ENCODE measurements at places on chromosomes 1 and 21.

DNA sequence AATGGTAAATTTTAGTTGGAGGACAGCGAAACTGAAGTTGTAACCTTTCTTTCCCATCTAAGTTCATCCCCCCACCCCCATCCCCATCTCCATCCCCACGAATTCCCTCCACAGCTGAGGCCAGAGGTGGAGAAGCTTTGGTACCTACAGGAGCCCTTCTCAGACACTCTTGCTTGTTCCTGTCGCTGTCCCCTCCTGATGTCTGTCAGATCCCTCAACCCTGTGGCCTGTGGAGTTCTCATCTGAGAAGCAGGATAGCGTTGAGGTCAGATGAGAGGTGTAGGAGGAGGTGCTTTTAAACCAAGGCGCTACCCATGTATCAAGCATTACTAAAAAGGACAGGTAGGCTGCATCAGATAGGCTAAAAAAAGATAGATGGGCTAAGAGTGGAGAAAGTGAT is 769 bp downstream of the NTPCR start:
- no peak for DNase-seq

DNA sequence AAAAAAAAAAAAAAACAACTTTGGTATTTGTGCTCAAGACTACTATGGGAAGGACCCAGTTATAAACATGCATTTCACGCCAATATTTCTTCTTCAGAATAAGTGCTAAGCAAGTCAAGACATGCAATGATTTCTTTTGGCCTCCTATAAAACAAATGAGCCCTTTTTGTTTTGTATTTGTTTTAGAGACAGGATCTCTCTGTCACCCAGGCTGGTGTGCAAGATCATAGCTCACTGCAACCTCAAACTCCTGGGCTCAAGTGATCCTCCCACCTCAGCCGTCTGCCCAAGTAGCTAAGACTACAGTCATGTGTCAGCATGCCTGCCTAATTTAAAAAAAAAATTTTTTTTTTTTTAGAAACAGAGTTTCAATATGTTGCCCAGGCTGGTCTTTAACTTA is 348.7 kb downstream of the PCP4 start:
- DNase-seq = no peak

DNA sequence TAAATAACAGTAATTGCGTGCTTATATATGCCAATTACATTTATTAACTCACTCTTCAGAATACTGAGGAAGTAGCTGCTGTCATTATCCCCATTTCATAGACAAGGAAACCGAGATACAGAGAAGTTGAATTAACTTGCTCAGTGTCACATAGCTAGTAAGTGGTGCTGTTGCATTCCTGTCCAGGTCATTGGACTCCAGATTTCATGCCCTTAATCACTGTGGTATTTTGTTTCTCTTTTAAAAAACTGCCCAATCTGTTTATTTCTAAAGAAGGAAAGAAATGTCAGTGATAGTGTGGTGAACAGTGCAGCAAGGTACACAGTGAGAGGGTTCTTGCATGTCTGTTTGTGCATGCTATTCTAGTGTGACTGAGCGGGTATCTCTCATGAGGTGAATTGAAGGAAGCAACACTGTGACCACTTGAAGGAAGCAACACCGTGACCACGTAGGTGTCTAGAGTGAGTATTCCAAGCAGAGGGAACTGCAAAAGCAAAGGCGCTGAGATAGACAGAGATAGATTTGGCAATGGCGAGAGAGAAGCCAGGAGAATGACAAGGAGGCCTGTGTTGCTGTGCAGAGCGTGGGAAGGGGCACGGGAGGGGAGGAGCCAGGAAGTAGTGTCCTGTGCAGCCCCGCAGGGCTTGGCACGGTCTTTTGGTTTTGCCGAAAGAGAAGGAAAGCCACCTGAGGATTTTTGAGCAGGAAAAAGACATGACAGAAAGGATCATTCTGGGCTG is 95.9 kb downstream of the CAMTA1 start:
- no peak for DNase-seq

GRCh38 chr1:58249388-58249736 is 297.2 kb downstream of the OMA1 start:
- DNase-seq = no peak

DNA sequence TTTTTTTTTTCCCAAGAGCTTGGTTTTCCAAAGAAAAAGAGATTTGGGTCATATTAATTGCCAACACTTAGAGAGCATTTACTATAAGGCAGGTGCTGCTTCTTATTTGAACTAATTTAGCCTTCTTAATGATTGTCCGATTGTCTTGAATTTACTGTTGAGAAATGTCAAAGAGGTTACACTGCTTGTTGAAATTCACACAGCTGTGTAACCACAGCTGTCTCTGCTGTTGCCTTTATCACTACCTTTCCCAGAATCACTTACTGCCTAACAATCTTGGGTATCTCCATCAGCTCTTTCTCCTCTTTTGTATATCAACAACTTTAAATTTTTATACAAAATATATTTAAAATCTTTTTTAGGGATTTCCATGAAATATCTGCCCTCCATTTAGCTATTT is 115.6 kb downstream of the UCHL5 start:
- no peak for DNase-seq

DNA sequence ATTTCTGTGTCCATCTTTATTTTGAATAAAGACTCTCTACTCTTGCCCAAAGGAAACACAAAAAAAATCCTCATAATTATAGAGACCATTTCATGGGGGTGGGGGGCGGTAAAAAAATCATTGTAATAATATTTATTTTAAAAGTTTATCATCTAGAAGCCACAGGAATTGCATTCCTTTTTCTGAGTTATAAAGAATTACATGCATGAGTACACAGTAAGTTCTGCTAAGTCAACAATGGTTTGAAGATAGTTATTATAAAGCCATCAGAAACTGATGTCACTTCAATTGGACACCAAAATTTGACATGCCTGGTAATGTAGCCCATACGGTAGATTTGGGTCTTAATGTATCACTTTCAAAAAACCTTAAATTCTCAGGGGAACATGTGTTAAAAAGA is 478.1 kb upstream of the NR5A2 start:
- DNase-seq = no peak

DNA sequence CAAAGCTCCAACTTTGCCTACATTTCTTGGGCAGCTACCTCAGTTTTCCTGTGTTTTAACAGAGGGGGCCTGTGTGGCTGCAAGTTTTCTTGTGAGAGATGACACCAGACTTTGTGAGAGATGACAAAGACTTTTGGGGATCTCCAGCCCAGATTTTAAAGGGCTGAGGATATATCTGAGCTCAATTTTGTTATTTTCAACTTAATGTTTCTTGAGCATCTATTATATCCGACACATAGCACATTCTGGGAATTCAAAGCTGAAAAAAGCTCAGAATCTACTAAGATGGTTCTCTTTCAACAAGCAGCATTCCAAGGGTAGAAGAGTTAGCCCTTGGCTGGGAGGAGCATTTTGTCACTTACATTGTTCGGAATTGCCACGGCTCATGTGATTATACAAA is 53.4 kb upstream of the PTGFRN start:
- no peak for DNase-seq

GRCh38 chr21:34698270-34699015 is 29.6 kb downstream of the CLIC6 start:
- DNase-seq = no peak

GRCh38 chr1:23995431-23995837 is 15.3 kb upstream of the SRSF10 start:
- no peak for DNase-seq

DNA sequence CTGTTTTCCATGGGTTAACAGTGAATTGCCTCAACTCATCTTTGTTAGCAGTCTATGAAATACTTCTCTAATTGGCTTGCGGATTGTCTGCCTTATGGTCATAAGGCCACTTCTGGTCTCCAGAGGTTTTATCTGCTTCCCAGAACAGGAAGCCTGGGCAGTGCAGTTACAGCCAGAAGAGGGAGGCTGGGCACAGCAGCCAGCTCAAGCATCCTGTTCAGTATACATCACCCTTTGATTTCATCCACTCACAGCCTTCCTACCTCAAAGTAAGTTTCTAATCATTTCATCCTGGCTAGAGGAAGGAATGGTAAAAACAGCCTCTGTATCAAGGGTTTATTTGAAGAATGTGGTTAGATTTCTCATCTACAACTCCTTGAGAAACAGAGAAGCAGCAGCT is 311.5 kb upstream of the DEPDC1 start:
- no peak for DNase-seq

GRCh38 chr1:101438359-101438758 is 201.5 kb downstream of the S1PR1 start:
- no peak for DNase-seq

DNA sequence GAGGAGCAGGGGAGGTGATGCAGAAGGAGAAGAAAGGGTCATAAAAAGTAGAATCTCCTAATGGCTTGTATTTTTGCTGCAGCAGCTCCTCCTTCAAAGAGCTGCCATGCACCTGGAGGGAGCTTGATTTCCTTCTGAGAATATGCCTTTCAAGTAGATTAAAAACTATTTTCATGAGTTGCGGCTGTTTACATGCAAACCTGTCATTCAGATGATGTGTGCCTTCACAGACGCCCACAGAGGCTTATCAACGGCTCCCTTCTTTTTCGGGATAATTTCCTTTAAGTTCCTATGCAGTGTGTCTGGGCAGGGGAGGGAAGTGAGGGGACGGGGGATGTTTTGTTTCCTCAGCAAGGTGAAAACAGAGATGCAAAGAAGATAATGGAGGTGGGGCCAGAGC is 38.8 kb downstream of the TNR start:
- DNase-seq = no peak

DNA sequence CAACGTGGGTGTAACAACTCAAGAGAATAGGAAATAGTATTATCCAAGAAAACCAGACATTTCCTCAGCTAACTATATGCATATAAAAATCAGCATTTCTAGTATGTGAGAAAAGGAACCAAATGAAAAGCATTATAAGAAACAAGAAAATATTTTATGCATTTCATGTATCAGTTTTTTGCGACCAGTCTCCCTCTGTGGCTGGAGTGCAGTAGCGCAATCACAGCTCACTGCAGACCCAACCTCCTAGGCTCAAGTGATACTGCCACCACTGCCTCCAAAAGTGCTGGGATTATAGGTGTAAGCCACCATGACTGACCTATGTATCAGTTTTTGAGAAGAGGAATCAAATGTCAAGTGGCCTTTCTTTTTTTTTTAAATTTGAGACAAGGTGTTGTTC is 31.0 kb downstream of the SLC16A1 start:
- no peak for DNase-seq

GRCh38 chr1:93685918-93686317 is 4.3 kb upstream of the BCAR3 start:
- DNase-seq = no peak

GRCh38 chr1:185402930-185403329 is 85.9 kb upstream of the IVNS1ABP start:
- DNase-seq = no peak

- DNase-seq = no peak
These were observed 719 bp downstream of the SOD1 start for GRCh38 chr21:31660259-31660565.

DNA sequence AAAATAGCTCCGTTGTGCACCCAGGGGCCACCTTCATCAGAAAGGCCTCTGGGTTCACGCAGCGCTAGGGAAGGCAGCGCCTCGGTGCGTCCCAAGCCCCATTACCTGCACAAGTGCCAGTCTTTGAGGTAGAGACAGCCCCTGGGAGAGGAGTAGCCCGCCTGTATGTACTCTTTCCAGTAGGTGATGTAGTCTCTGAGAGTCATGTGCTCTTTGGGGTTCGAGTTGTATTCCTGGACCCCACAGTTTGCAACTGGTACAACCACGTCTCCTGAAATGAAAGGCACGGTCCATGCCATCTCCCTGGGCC is 601 bp downstream of the JMJD4 start:
- no peak for DNase-seq

DNA sequence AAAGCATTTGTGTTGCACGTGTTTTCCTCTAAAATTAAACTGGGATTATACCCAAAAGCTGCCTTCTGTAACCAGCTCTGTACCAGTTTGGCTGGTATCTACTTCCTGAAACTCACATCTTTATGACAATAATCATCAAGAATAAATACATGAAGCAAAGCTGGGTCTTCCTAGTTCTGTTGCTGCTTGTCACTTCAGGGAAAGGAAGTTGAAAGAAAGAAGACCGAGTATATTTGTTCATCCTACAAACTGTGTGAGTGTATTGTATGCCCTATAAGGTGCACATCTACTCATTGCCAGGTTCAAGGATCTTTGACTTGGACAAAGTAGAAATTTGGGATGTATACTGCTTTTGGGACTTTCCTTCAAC is 29.1 kb upstream of the IFNGR2 start:
- no peak for DNase-seq

DNA sequence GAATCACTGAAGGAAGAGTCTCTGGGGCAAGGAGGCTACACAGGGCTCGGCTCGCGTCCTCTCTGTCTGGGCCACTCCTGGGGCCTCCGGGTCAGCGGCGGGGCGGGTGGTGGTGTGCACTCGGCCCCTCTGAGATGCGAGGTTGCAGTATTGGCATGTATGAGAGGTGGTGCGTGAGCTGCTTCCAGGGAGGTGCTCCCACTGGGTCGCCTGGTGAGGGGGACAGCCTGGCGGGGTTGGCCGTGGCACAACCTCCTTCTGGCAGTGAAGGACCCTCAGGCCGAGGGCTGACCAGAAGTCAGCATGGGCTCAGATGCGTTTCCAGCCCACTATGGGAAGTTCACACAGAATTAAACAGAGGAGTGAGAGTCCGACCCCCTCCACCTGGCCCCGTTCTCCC is 38.5 kb upstream of the COL18A1 start:
- DNase-seq = no peak

- DNase-seq = no peak
These were observed 39.7 kb downstream of the ANKRD13C start for GRCh38 chr1:70314706-70315304.

- DNase-seq = no peak
These were observed 38.0 kb upstream of the MAGOH start for GRCh38 chr1:53276153-53276901.

DNA sequence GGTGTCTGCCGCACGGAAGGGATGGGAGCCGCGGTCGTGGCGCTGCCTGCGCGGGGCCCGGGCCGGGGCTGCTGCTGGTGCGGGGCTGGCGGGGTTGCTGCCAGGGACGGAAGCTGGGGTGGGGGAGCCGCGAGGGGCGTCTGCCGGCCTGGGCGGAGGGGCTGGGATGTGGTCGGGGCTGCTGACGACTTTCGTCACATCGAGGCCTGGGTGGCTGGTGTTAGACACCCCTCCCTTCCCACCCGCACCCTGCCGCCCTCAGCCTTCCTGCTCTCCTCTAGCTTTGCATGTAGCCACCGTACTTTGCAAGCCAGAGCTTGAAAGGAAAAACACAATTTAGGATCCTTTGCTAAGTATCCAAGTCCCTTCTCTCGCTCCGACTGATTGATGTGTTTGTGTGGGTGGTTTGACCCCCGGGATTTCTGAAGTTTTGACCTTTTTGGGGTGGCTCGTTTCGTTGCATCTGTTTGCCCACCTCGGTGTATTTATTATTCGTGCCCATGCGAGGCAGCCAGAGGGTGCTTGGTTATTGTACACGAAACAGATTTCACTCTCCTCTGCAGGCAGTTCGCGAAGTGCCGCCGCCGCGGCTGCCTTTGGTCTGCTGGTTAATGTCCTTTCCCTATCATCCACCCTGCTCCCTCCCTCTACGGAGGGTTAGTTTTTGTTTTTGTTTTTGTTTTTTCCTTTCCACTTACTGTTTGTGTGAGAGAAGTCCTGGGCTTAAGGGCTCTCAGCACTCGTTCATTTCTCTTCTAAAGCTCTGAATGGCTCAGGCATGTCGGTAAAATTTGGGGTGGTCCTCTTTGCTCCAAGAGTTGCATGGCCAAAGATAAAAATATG is 868 bp downstream of the C1orf21 start:
- DNase-seq = no peak

Data from BJ (cell line).